ENCODE measurements at places on chromosomes 11 and 22.

GRCh38 chr11:123519055-123519796 is 89.2 kb downstream of the GRAMD1B start:
- DNase-seq: no peak

DNA sequence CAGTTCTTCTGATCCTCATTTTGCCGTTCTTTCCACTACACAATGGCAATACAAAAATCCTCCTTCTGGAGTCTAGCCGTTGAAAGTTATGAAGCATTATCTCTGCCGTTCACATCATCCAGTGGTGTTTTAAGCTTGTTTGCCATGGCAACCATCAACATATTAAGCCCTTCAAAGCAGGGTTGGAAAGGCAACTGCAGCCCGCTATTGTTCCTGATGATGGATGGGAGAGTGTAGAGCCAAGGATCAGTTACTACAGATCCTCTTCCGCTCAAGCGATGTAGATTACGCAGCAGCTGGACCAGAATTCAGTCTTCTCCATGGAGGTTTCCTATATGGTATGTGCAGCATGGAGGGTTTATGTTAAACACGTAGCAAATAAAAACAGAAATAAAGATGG is 352.7 kb downstream of the NTM start:
- no peak for DNase-seq

DNA sequence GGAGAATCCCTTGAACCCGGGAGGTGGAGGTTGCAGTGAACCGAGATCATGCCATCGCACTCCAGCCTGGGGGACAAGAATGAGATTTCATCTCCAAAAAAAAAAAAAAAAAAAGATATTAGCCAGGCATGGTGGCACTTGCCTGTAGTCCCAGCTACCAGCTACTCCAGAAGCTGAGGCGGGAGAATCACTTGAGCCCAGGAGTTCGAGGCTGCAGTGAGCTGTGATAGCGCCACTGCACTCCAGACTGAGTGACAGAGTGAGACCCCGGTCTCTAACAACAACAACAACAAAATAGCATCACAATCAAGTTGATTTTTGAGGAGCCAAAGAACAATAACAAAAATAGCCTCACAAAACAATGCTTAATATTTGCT is 2.3 kb downstream of the PMM1 start:
- DNase-seq: no peak

DNA sequence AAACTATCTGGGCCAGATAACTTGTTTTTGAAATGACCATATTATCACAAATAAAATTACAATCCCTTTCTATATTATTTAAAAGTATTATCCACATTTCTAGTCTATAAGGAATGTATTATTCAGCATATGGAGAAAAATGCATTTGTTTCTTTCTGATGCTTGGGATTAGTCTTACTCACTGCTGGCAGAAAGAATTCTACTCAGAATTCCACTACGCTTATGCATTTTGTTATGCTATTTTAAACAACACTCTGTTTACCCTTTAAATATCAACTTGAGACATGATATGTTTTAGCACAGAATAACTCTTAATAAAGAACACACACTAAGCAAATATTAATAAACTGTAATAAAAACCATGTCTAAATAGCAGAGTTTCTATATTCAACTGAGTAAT is 77.6 kb upstream of the ANO3 start:
- DNase-seq: no peak

GRCh38 chr11:132318421-132319157 is 948.2 kb downstream of the NTM start:
- DNase-seq: no peak

- DNase-seq: no peak
Observed at GRCh38 chr11:17421781-17422180, 33.3 kb upstream of the KCNJ11 start.

GRCh38 chr22:36544107-36544620 is 15.2 kb upstream of the EIF3D start:
- DNase-seq: no peak

GRCh38 chr11:2269601-2270321 is 627 bp downstream of the ASCL2 start:
- DNase-seq: peak; percentile 47

- DNase-seq: no peak
Observed at GRCh38 chr22:23213581-23214334, 33.4 kb downstream of the BCR start.

DNA sequence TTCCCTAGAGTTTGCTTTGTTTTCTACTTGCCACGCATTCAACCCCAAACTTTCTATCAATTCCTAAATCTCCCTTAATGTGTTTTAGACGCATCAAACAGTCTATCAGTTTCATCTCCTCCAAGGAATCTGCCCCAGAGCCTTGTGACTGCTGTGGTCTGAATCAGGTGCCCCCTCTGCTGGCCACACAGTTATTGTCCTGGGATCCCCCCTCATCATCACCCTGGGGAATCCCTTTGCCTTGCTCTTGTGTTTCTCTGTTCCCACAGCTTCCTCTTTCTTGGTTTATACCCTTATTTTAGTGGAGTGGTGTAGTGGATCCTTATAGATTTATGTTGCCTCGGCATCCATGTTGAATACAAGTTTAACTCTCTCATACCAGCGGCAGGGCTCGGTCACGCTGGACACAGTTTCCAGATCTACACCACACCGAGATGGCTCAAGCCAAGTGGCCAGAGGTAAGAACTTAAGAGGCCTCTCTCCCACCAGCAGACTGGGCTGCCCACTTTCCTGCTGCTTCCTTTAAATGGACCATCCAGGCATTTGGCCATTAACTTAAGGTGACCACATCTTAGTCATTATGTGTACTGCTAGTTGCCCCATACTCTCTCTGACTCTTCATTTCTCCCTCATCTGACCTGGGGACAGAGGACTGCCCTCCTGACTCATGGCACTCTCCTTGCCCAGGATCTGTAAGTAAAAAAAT is 8.2 kb downstream of the UPB1 start:
- DNase-seq: peak; percentile 78

DNA sequence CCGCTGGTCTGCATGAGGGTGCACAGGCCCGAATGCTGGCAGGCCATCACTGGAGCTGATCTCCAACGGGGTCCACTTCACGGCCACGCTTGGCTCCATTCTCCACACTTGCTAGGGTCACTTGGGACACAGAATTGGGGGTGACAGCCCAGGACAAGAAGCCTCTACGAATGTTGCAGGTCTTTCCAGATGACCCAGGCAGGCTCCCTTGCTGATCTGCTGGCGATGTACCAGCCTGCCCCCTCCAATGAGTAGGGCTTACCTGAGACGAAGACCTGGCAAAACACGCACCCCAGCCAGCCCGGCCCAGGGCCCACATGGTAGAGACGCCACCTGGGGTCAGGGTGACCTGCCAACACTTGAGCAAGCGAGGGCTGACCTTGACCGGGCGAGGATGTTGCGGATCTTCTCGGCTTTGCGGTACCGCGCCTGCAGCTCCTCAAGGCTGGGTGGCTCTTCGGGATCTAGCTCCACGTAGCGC is 44.9 kb downstream of the C11orf58 start:
- no peak for DNase-seq

- DNase-seq: no peak
Observed at GRCh38 chr22:27662359-27663301, 138.9 kb downstream of the MN1 start.

DNA sequence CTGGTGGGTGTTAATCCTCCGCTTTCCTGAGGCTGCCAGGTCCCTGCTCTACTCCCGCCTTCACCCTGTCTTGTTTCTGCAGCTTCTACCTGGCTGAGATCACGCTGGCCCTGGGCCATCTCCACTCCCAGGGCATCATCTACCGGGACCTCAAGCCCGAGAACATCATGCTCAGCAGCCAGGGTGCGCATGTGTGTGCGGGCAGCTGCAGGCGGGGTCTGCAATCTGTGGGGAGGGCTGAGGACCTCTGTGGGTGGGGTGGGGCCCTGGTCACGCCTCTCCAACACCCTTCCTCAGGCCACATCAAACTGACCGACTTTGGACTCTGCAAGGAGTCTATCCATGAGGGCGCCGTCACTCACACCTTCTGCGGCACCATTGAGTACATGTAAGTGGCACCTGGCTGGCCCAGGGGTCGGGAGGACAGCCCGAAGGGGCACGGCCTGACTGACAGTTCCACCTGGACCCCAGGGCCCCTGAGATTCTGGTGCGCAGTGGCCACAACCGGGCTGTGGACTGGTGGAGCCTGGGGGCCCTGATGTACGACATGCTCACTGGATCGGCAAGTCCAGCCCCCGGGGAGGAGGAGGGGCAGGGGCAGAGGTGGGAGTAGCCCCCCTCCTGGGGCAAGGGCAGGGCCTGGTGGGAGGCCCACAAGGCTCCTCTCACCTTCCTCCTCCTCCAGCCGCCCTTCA is 4.5 kb downstream of the RPS6KB2 start:
- no peak for DNase-seq

- DNase-seq: no peak
Observed at GRCh38 chr11:48036011-48036410, 55.7 kb downstream of the PTPRJ start.

DNA sequence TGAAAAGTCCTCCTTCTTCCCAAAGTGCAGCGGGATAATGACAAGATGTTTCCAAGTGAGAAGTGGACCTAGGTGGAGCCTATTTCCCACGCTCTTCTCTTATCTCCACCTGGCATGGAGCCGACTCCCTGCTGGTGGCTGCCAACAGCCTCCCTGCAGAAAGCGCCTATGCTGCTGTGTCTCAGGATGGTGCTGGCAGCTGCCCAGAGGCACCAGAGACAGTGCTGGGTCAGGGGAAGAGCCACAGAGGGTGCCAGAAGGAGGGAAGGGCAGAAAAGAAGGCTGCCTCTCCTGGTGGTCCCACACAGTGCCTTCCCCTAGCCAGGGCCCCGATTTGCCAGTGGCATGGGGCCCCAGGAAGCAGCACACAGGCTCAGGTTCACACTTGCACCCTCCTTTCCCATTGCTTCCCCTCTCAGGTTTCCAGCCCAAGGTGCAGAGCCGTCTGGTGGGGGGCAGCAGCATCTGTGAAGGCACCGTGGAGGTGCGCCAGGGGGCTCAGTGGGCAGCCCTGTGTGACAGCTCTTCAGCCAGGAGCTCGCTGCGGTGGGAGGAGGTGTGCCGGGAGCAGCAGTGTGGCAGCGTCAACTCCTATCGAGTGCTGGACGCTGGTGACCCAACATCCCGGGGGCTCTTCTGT is 19.0 kb downstream of the CD5 start:
- DNase-seq: no peak

DNA sequence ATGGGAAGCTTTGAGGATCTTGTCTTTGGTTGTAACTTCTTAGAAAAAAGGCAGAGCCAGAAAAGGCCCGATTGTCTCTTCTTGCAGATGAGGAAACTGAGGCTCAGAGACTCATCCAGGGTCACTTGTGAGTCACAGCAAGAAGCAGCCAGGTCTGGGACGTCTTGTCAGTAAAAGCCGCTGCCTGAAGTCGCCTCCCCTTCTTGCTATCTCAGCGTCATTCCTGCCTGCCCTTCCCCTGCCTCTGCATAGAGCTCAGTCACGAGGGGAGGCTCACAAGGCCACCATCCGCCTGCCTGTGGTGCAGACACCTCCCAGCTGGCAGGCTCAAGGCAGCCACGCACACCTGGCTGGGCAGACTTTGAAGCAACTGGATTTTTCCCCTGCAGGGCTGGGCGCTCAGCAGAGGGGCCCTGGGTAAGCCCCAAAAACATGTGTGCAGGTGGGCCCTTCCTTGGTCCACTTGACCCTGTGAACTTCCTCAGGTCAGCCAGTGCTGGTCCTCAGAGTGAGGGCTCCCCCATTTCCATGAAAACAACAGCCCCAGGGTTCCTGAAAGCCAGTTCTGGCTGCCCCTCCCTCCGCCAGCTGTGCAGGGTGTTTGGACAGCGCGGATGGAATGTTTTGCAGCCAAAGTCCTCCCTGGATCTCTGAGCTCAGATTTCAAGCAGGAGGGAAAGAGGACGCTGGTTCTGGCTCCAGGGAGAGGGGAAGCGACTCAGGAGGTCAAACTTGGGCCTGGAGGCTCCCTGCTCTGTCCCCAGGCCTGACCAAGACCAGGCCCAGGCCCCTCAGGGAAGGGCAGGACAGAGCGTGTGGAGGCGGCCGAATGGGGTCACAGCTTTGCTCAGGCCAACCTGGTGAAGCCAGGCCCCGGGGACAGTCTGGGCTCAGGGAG is 6.0 kb upstream of the RAB3IL1 start:
- DNase-seq: no peak

- DNase-seq: no peak
Observed at GRCh38 chr11:112173152-112173551, 2.2 kb upstream of the BCO2 start.

DNA sequence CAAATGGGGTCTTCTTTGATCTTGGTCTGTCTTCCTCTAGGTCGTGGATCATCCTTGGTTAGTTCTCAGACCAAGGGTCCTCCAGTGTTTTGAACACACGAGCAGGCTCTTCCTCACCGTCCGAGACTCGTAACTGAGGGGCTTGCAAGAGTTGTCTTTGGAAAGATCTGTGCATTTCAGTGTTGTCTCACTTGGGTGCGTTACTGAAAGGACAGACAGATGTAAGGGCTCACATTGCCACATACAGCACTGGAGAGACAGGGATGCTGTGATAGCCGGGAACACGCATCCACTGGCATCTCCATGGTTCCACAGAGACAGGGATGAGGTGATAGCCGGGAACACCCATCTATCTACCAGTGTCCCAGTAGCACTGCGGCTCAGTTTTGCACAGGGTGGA is 15.7 kb downstream of the GLB1L2 start:
- no peak for DNase-seq

DNA sequence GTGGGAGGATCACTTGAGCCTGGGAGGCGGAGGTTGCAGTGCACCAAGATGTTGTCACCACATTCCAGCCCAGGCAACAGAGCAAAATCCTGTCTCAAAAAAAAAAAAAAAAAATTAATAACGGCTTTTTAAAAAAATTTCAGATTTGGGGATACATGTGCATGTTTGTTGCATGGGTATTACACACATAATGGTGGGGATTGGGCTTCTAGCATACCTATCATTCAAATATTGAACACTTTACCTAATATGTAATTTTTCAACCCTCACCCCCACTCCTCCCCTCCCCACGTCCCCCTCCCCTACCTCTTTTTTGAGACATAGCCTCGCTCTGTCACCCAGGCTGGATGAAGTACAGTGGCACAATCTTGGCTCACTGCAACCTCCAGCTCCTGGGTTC is 40.1 kb downstream of the ABTB2 start:
- no peak for DNase-seq

DNA sequence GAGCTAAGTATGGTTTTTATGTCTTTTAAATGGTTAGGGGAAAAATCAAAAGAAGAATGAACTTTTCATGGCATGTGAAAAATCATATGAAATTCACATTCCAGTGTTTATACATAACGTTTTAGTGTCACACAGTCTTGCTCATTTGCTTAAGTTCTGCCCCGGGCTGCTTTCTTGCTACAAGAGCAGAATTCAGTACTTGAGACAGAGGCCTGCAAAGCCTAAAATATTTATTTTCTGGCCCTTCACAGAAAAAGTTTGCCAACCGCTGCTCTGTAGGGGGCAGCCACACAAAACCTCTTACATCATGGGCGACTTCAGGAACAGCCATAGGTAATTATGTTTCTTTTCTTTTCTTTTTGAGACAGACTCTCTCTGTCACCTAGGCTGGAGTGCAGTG is 1.0 kb upstream of the ATG2A start:
- no peak for DNase-seq

- no peak for DNase-seq
Observed at GRCh38 chr11:71249301-71249700, 3.1 kb downstream of the SHANK2 start.
